ENCODE measurements at places on chromosomes 12 and 14. TPM values are rescaled to one million over a fixed set of nuclear protein-coding genes. Genes with fewer than 3 reads are reported as not detected.

- no peak for DNase-seq
Observed at GRCh38 chr14:34035177-34035933, 84.5 kb upstream of the EGLN3 start.

GRCh38 chr12:14514154-14514842 lies 53.4 kb downstream of the PLBD1 start:
- DNase-seq, result peak; percentile 80

- peak; percentile 21 for DNase-seq
Observed at GRCh38 chr14:71855399-71856036, 76.7 kb upstream of the RGS6 start.

- DNase-seq, result no peak
Observed at GRCh38 chr14:53034688-53035230, 83.9 kb upstream of the FERMT2 start.

EID3 gene
- 4.4 TPM for polyA plus RNA-seq

DNA sequence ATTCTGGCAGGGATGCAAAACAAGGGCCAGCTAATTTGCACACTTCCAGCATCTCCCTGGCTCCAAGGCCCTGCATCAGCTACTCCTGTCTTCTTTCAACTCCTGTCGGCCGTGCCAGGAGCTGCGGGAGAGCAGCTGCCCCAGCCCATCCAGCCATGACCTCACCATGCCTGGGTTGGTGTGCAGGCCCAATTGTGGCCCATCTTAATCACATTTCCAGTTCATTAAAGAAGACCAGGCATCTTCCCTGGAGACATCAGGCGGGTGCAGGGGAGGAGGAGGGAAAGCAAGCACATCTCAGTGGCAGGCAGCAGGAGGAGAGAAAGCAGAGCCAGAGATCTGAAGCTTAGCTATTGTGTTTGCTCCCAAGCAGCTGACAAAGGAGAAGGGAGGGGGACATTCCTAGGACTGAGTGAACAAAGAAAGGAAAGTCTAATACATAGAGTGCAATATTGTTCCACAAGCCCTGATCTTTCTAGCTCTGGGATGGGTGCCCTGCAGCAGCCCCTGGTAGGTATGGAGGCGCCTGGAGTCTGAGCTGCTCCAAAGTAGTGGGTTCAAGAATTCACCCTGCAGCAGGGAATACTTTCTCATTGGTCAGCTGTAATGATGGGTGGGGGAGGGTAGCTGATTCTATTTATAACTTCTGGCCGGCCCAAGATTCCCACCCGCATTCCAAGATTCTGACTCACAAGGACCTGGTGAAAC lies 40.1 kb downstream of the VWF start:
- DNase-seq, result no peak

- no peak for DNase-seq
Observed at GRCh38 chr14:103329401-103330347, 4.4 kb upstream of the EIF5 start.

- no peak for DNase-seq
Observed at GRCh38 chr14:105261781-105262180, 13.4 kb downstream of the BTBD6 start.

- DNase-seq, result no peak
Observed at GRCh38 chr14:73771848-73772638, 57.9 kb upstream of the PNMA1 start.

DNA sequence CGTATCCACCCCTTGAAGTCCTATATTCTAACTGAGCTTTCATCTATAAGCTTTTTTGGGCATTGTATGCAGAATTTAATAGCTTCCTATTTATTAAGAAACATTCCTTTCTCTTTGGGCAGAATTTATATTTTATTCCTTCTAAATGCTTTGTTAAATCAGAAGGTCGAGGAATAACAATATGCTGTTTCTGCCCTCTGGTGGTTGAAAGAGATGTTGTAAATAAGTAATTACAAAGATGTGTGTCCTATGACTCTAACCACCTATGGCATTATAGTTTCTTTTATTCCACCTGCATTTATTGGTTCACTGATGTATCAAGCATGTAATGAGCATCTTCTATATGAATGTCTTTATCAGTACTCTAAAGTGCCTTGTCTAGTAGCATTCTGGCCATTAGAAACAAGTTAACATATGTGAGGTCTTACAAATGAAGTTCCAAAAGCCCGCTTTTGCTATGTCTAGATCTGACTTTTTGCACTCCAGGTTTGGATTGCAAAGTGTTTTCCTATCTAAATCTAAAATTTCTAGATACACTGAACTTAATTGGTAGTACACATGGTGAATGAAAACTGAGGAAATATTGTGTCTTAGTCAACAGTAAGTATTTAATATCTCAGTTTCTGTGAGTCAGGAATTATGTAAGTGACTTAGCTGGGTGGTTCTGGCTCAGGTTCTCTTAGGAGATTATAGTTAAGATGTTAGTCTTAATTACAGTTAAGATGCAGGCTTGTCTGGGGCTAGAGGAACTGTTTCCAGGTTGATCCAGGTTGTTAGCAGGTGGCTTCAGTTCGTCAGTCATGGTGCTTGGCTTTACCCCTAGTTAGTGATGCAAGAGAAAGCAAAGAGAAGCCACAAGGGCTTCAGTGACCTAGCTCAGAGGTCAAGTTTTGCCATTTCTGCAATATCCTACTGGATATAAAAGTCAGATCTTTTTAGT lies 57.5 kb downstream of the PLEKHA5 start:
- DNase-seq, result peak; percentile 58

DNA sequence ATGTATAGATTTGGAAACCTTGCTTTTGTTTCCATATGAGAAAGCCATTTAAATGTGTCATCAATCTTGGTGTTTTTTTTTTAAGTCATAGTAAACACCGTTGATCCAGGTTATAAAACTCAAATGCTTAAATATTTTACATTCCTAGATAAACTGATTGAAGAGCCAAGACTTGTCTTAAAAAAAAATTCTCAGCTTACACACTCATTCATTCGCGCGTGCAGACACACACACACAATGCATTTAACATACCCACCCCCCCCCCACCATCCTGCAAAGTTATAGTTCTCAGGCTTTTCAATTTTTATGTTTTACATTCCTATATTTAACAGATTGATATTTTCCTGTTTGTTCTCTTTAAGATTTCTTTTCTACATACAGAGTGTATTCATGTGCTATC lies 536.4 kb downstream of the PRKD1 start:
- no peak for DNase-seq

GRCh38 chr12:111645433-111645832 lies 40.3 kb downstream of the BRAP start:
- no peak for DNase-seq

GRCh38 chr12:115002434-115002833 lies 318.5 kb upstream of the TBX3 start:
- DNase-seq, result no peak

GRCh38 chr12:48145981-48146380 lies 11.3 kb downstream of the ASB8 start:
- no peak for DNase-seq

DNA sequence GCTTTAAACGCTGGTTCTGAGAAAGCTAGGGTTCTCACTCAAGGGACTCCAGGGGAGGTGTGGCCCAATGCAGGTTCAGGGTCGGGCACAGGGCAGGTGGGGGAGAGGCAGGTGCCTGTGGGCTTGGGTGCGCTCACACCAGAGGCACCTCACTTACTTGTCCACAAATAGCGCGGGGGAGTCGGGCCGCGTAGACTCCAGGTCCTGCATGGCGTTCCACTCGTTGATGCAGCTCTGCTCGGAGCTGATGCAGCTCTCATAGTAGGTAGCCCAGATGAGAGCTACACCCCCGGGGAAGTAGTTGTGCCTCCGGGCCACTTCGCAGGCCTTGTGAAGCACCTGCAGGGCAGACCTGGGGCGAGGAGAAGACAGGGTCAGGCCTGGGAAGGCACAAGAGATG lies 49.9 kb downstream of the SSH1 start:
- DNase-seq, result no peak

DNA sequence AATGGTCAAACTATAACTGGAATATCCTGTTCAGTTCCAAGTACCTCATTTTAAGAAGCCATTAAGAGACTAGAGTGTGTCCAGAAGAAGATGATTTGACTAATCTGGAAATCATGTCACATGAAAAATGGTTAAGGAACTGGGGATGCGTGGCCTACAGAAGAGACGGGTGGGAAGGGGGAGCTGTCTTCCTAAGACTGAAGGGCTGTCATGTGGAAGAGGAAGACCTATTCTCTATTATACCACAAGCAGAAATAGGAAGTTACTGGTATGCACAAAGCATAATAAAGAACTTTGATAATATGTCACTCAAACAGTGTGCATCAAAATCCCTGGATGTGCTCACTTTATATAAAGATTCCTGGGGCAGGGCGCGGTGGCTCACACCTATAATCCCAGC lies 50.3 kb downstream of the HECTD4 start:
- DNase-seq, result no peak

DNA sequence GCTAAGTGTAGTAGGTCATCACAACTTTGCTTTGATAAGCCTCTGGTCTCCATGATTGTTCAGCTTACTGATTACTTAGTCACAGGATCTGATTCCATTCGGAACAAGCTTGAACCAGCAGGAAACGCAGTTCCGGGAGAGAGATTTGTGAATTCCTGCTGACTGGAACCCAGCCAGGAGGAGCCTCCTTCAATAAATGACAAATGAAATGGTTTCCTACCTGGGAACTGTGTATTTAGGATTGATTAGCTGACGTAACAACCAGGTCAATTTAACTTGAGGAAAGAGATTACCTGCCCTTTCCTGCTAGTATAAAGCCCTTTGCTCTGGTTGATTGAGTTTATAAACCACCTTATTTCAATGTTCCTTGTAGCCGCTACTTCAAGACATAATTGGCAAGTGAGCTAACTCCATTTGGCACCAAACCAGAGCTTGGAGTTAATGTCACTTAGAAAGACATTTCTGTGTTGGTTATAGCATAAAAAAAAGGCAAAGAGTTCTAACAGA lies 35.1 kb upstream of the KCNH3 start:
- DNase-seq, result peak; percentile 45

DNA sequence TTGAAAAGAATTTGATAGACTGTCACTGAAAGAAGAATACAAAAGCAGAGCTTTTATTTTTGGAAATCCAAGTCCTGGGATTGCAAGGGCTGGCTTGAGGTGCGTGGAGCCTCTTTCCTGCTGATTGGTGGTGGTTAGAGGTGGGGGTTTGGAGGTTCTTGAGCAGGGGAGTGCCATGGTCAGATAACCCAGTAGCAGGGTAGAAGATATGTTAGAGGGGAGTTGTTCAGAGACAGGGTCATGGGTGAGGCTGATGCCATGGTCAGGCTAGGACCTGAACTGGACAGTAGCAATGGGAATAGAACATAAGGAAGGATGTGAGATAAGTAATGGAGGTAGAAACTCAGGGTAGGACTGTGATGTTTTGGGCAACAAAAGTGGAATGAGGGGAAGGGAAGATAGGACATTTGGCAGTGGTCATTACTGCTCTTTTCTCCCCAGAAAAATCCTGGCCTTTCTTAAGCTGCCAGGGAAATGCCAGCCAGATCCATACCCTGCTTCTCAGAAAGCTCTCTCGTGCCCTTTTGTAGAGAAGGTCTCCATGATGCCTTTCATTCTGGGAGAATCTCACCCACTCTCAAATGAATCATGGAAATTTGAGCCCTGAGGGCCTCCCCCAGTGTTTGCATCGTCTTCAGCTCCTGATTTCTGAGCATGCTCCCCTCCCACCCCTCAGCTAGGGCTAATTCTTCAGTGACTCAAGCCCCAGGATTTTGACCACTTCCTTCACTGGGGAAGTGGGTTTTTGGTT lies 9.5 kb downstream of the EMP1 start:
- DNase-seq, result no peak

- DNase-seq, result no peak
Observed at GRCh38 chr12:126847005-126847629, 1419.9 kb upstream of the TMEM132C start.

DNA sequence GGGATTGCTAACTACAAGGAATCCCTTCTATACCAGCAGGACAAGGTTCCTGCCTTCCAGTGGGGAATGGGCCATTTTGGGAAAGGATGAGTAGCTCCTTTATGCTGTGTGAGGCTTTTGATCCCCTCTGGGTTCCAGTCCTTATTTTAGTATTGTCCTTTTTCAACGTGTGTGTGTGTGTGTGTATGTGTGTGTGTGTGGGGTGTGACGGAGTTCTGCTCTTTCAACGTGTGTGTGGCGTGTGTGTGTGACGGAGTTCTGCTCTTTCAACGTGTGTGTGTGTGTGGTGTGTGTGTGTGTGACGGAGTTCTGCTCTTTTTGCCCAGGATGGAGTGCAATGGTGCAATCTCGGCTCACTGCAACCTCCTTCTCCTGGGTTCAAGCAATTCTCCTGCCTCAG lies 27.4 kb downstream of the RAB35 start:
- DNase-seq, result no peak

RNASE3 gene
- 0.77 TPM for polyA plus RNA-seq

DNA sequence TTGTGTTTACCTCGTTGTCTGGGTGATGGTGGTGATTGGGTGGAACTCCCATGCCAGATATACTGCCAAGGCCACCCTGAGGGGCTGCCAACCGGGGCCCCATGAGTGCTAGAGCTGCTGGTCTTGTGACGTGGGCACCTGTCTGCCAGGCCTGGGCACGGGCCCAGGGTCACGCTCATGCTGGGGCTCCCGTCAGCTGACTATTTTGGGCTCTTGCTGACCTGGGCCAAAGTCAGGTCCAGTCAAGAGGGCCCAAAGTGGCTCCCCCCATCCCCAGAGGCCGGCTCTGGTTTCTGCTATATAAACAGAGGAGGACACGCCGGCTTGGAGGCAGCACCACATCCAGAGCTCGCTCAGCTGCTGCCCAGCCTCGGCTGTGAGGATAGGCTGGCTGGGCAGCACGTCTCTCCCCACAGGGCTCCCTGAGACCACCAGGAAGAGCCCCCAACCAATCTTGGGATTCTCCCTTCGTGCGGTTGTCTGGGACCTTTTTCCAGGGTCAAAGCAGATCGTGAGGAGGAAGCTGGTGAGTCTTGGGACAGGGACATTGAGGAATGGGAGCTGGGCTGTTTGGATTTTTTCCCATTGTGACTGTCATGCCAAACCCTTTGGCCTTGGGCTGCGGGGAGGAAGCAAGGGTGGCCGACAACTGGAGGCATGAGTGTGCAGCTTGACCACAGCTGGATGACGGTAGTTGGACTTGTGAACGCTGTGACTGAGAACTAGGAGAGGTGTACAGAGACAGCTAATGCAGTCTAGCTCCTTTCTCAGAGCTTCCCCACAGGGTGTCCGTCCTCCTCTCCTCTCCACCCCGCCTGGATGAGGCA lies 7.6 kb upstream of the NR4A1 start:
- no peak for DNase-seq

DNA sequence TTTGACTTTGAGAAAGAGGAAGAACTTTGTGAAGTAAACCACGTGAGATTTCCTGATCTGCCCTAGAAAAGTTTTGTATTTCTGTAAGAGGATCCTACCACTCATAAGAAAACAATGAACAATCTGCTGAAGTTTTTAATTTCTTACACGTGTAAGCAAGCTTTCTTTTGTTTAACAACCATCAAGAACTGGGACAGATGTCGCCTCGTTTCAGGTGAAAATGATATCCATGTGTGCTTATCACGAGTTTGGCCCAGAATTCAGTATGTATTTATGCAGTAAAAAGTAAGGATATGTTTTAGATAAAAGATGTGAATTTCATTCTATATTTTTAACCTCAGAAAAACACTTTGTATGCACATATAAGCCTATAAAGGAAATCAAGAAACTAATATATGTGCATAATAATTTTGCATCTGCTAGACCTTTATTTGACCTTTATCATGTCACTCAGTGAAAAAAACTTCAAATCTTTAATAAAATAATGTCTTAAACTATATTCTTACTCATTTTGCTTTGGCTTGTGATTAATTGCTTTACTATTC lies 56.9 kb upstream of the DHRS4 start:
- DNase-seq, result no peak

GRCh38 chr12:105100998-105101397 lies 6.5 kb upstream of the WASHC4 start:
- no peak for DNase-seq

CELA1 gene
- not detected for polyA plus RNA-seq

KRT4 gene
- polyA plus RNA-seq, result 0.40 TPM

FAM161B gene
- 11.8 TPM for polyA plus RNA-seq

AQP2 gene
- polyA plus RNA-seq, result 128 TPM

CCDC177 gene
- 0.18 TPM for polyA plus RNA-seq
